ENCODE measurements at places on chromosomes 7 and 10.

GRCh38 chr10:11017570-11018431, at the start of gene CELF2:
TSS of gene CELF2 (plus strand) at chr10:11017872. CDS start at chr10:11018090, 218 bp downstream.
- DNase-seq: peak; percentile 66
- H3K27ac ChIP-seq: peak within 1 kb of the TSS; percentile 73
- peak within 1 kb of the TSS; percentile 96 for H3K4me3 ChIP-seq
- peaks cover 11% of the 10 kb centered on the region for H3K4me1 ChIP-seq
- no peaks in the 10 kb centered on the region for H3K27me3 ChIP-seq

DNA sequence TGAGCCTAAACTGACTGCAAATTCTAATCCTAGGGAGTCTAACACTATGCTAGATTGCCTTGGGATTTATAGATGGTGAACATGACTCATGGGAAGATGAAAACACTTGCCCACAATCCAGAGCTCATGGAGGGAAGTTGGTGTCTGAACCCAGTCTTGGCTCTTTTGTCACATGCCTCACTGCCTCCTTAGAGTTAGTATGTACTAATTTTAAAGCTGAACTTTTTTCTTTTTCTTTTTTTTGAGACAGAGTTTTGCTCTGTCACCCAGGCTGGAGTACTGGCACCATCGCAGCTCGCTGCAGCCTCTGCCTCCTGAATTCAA, 14.4 kb downstream of the MRPL32 start:
- no peaks in the 10 kb centered on the region for H3K27me3 ChIP-seq
- H3K27ac ChIP-seq: no peak overlapping the region
- DNase-seq: no peak

GRCh38 chr10:130301021-130301892, 165.1 kb downstream of the GLRX3 start:
- peak overlapping the region; percentile 27 for H3K4me3 ChIP-seq
- no peak overlapping the region for H3K27ac ChIP-seq

DNA sequence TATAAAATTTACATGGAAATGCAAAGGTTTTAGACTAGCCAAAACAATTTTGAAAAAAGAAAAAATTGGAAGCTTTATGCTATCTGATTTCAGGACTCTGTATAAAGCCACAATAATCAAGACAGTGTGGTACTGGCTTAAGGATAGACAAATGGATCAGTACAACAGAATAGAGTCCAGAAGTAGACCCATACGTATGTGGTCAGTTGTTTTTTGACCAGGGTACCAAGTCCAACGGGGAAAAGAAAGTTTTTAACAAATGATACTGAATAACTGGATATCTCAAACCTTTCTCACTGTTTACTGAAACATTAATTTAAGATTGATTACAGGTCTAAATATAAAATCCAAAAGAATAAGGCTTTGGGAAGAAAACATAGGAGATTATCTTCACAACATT, 79.7 kb downstream of the PODXL start:
- H3K36me3 ChIP-seq: no peaks in the 10 kb centered on the region
- no peak for DNase-seq

DNA sequence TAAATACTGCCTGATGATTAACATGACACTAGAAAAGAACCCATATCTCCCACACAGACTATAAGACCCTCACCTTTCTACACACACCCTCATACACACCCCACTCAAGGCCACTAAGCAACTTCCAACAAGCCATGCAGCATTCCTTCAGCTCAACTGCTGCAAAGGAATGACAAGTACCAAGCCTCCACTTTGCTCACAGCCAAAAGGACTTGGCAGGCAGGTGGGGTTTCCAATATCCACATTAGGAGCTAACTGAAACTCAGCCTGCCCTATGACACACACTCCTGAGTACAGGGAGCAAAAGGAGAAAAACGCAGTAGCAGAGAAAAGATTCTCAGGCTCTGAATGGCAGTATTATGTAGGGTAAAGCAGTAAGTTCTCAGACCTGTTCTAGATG, 13.4 kb downstream of the USP54 start:
- H3K4me3 ChIP-seq: no peak overlapping the region
- H3K27ac ChIP-seq: no peak overlapping the region
- no peaks in the 10 kb centered on the region for H3K27me3 ChIP-seq
- H3K4me1 ChIP-seq: peaks cover 4% of the 10 kb centered on the region
- no peaks in the 10 kb centered on the region for H3K36me3 ChIP-seq
- DNase-seq: peak; percentile 61

DNA sequence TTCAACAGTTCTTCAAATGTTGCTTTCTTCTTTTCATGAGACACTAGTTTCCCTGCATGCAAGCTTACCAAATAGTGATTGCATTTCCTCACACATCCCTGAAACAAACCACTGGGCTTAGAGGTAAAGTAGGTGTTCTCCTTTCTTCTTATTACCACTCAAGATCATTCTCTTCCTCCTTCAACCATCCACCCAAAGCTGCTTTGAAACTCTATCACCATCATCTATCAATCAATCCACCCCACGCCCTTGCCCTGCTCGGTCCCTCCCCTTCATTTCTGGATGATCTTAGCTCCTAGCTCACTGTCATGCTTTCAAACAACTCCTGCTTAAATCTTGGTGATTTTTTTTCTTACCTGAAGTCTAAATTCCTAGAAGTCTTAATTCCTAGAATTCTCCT, 18.9 kb downstream of the HYCC1 start:
- no peak overlapping the region for H3K4me3 ChIP-seq
- no peaks in the 10 kb centered on the region for H3K27me3 ChIP-seq
- no peak for DNase-seq
- H3K27ac ChIP-seq: no peak overlapping the region
- no peaks in the 10 kb centered on the region for H3K36me3 ChIP-seq
- no peaks in the 10 kb centered on the region for H3K4me1 ChIP-seq

DNA sequence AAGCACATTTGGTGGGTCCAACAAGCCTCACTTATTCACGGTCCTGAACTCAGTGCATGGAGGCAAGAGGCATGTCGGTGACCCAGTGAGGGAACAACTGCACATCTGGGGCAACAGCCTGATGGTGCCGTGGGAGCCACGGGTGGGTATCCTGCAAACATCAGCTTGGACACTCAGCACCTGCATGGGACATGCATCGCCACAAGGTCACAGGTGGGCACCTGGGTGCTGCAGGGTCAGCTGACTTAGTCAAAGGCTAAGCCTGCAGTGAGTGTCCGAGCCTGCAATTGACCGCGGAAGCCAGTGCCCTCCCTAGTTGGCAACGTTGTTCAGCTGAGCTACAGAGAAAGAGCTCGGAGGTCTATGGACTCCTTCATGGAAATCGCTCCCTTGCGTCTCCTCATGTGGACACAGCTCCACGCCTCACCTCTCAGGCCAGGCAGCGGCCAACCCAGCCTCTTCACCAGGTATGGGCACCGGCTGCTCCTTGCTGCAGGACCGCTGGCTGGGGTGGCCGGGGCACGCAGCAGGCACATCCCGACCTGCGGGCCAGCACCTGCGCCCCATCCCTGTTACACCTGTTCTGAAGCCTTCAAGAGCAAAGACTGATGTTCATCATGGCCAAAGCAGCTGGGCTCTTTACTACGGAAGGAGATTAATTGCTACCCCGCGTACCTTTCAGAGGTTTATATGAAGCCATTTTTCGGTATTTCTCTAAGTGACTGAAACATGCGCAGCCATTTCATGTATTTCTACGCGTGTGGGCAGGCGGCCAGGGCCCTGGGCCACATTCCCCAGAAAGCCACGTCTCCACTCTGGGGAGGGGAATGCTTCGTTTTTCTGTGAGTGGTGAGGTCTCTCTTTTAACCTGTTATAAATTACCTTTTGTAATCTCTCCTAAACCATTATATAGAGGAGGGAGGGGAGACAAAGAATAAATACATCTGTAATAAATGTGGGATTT, 380.7 kb downstream of the DNAJB6 start:
- H3K27ac ChIP-seq: no peak overlapping the region
- no peaks in the 10 kb centered on the region for H3K27me3 ChIP-seq
- no peaks in the 10 kb centered on the region for H3K4me1 ChIP-seq
- no peak overlapping the region for H3K4me3 ChIP-seq

- H3K27ac ChIP-seq: no peak overlapping the region
- H3K4me1 ChIP-seq: no peaks in the 10 kb centered on the region
- H3K27me3 ChIP-seq: no peaks in the 10 kb centered on the region
- H3K4me3 ChIP-seq: no peak overlapping the region
- no peaks in the 10 kb centered on the region for H3K36me3 ChIP-seq
Measured at GRCh38 chr7:19377611-19378344, 232.6 kb upstream of the FERD3L start.

Data from ovary (tissue), 10 donors.